ENCODE measurements at places on chromosomes 3 and 15. TPM values are rescaled to one million over a fixed set of nuclear protein-coding genes. Genes with fewer than 3 reads are reported as not detected.
A peak's percentile ranks its signal among the peaks of the same experiment; 100 is the strongest.

The SRGAP3 gene
- polyA plus RNA-seq = 2.8 TPM

DNA sequence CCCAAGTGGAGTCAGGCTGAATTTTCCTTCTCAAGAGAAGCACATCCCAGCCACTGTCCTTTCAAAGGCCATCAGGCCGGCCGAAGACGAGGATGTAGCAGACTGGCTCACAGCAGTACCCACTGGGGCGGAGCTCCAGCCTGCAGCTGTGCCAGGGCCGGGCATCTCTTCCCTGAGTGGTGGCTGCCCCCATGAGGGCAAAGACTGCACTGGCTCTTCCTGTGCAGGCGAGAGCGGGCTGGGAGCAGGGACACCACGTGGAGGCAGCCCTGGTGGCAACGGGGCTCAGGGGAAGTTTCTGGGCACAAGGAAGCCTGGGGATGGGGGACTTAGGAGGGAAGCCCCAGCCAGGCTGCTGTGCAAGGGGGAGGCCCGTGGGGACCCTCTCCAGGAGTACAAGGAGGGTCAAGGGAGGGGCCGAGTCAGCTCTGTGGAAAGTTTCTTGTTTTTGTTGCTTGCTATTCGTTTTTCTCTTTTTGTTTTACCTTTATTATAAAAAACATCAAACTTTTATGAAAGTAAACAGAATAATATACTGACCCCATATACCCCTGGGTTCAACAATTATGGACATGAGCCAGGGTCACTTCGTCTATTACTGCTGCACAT is 66.1 kb downstream of the RPN1 start:
- H3K4me1 ChIP-seq = peaks cover 10% of the 10 kb centered on the region
- H3K27ac ChIP-seq = no peak overlapping the region
- no peak overlapping the region for H3K4me3 ChIP-seq

- no peak overlapping the region for H3K4me3 ChIP-seq
- no peaks in the 10 kb centered on the region for H3K36me3 ChIP-seq
- no peaks in the 10 kb centered on the region for H3K27me3 ChIP-seq
- H3K27ac ChIP-seq = no peak overlapping the region
- no peak for DNase-seq
- peaks cover 15% of the 10 kb centered on the region for H3K4me1 ChIP-seq
Measured at GRCh38 chr15:61064651-61065050, 164.5 kb downstream of the RORA start.

The DHX36 gene
- polyA plus RNA-seq = 22.8 TPM

DNA sequence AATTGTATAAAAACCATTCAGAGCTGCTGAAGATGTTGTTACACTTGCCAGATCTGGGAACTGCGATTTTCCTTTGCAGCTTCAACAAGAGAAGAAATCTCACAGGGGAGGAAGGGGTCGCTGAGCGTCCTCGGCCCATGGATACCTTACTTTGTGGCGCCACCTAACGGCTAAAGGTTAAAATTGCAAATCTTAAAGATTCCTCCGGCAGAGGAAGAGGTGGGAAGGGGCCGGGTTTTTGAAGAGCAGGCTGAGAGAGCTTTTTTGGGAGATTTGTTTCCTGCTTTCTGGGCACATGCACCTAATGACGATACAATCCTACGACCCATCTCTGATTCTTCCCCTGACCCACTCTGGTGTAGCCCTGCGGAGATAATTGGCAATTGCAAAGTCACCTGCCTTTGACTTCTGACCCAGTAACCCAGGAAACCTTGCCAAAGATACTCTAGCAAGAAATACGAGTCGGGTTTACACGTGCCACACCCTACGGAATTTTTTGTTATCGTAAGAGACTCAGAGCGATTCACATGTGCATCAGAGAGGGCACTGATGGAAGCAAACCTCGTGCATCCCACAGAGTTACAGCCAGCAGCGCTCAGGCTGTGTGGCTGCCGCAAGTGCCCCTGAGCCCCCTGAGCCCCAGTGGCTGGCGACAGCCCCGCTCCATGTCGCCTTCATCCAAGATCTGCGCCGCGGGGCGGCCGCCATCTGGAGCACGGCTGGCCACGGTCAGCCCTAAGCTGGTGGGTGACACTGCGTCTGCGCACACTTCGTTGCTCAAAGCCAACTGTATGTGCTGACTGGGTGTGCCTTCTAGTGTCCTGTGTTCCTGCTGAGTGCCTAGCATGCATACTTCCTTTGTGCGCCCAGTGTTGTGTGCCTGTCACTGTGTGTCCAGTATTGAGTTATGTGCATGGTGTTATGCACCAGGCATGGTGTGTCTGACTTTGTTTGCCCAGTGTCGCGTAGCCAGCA is 55.2 kb upstream of the CHRNA7 start:
- no peak overlapping the region for H3K27ac ChIP-seq
- no peaks in the 10 kb centered on the region for H3K4me1 ChIP-seq
- DNase-seq = peak; percentile 79
- no peaks in the 10 kb centered on the region for H3K36me3 ChIP-seq
- no peaks in the 10 kb centered on the region for H3K27me3 ChIP-seq

The CKMT1B gene
- polyA plus RNA-seq = 1.8 TPM

The HDGFL3 gene
- polyA plus RNA-seq = 8.0 TPM

GRCh38 chr15:45279024-45279698 is 27.1 kb downstream of the SLC28A2 start:
- peak overlapping the region; percentile 88 for H3K4me3 ChIP-seq
- peak; percentile 97 for DNase-seq
- H3K27me3 ChIP-seq = no peaks in the 10 kb centered on the region

The CLSTN2 gene
- 0.02 TPM for polyA plus RNA-seq

DNA sequence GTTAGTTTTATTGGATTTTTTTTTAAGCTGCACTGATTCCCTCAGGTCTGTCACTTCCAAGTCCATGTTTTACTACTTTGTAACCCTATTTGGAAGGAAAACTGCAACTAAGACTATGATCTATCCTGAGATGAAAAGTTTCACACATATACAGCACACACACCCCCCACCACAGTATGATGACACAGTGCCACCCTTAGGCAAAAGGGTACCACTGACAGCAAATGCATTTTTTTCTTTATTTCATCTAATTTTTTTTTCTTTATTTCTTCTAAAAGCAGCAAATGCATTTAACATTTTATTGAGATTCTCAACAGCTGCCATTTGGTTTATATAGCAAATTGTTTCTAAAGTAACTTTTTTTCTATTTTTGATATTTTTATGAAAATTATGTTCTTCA is 21.2 kb downstream of the NGRN start:
- H3K36me3 ChIP-seq = no peaks in the 10 kb centered on the region
- peak; percentile 69 for DNase-seq
- peaks cover 3% of the 10 kb centered on the region for H3K4me1 ChIP-seq
- H3K27me3 ChIP-seq = no peaks in the 10 kb centered on the region
- H3K27ac ChIP-seq = no peak overlapping the region

DNA sequence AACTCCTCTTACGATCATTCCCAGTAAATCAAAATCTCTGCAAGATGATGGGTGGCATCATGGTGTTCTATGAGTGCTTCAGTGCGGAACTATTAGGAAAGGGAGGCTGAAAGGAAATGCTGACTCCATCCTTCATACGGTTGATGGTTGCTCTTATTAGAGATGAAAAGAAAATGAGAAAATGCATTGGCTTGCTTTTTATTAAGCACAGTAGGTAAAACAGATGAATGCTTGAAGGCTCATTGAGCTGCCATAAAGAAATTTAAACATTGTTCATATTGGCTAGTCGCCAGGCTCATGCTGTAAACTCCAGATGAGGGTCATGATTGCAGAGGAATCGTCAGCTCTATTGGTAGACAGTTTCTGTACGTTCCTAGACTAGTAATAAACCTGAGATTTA is 115.8 kb downstream of the EPHA3 start:
- H3K4me1 ChIP-seq = no peaks in the 10 kb centered on the region
- H3K27me3 ChIP-seq = no peaks in the 10 kb centered on the region
- no peak for DNase-seq
- no peak overlapping the region for H3K27ac ChIP-seq
- H3K4me3 ChIP-seq = no peak overlapping the region
- no peaks in the 10 kb centered on the region for H3K36me3 ChIP-seq

DNA sequence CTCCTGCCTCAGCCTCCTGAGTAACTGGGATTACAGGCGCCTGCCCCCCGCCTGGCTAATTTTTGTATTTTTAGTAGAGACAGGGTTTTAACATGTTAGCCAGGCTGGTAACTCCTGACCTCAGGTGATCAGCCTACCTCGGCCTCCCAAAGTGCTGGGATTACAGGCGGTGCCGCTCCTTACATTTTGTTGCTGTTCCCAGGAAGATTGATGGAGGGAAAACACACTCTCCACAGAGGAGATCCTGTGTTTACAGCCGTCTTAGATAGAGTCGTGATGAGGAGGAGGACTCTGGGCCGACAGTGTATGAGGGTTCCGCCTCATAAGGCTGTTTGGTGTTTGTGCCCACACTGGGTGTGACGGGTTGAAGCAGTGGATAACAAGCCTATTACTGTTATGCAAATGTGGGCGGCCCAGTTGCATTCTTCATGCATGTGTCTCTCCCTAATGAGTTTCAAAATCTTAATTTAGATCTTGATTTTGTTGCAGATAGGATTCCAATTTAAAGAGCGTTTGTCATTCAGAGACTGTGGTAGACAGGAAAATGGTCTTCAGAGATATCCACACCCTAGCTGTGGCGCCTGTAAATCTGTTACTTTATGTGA is 60.0 kb downstream of the APBA2 start:
- H3K36me3 ChIP-seq = no peaks in the 10 kb centered on the region
- DNase-seq = no peak
- H3K27me3 ChIP-seq = no peaks in the 10 kb centered on the region
- H3K27ac ChIP-seq = no peak overlapping the region

The IGSF10 gene
- polyA plus RNA-seq = 15.3 TPM

GRCh38 chr3:41216993-41217392 is 17.7 kb downstream of the CTNNB1 start:
- H3K4me3 ChIP-seq = no peak overlapping the region
- no peaks in the 10 kb centered on the region for H3K4me1 ChIP-seq
- H3K27ac ChIP-seq = no peak overlapping the region
- H3K27me3 ChIP-seq = no peaks in the 10 kb centered on the region
- no peak for DNase-seq

The GREM1 gene
- 46.4 TPM for polyA plus RNA-seq

The CPNE9 gene
- polyA plus RNA-seq = 0.03 TPM

The TGM5 gene
- not detected for polyA plus RNA-seq

DNA sequence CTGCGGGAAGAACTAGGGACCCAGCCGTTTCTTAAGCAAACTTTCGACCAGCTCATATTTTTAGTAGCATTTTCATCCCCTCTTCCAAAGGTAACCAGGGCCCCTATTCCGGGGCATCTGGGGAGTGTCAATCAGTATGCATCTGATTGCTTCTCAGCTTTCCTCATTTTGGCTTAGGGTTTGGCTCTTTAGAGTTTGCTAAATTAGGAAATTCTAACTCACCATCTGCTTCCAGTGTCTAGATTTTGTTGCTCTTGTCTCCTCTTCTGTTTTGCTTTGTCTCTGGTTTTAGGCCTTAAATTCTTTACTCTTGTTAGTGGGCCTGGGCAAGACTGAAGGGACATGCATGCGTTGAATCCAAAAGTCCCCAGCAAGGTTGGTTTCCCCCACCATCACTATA is 9.6 kb upstream of the ABTB1 start:
- no peaks in the 10 kb centered on the region for H3K27me3 ChIP-seq
- no peak for DNase-seq
- no peak overlapping the region for H3K27ac ChIP-seq
- no peak overlapping the region for H3K4me3 ChIP-seq
- peaks cover 7% of the 10 kb centered on the region for H3K4me1 ChIP-seq

The MST1R gene
- polyA plus RNA-seq = 0.23 TPM

The ULK3 gene
- polyA plus RNA-seq = 55.3 TPM

DNA sequence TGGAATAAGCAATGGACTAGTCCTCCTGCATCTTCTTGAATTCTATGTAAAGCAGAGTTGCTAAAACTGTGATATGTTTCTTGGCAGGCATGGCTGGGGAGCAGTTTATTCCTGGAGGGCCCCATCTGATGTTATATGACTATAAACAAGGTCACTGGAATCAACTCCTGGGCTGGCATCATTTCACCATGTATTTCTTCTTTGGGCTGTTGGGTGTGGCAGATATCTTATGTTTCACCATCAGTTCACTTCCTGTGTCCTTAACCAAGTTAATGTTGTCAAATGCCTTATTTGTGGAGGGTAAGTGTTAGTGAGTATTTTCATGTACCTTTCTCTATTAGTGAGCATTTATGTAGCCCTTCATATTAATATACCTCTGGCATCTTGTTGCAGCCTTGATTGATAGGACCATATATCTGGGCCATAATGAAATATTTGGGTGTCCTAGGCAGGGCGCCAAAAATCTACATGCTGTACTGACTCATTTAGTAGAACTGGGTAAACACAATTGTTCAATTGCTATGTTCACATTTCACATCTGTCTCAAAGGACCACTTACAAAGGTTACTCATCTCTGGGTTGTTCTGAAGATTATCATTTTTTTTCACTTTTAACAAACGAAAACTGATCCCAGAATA is 52.6 kb upstream of the ADGRG7 start:
- no peak for DNase-seq
- H3K27me3 ChIP-seq = no peaks in the 10 kb centered on the region
- no peaks in the 10 kb centered on the region for H3K36me3 ChIP-seq
- H3K4me3 ChIP-seq = no peak overlapping the region
- H3K4me1 ChIP-seq = peaks cover 3% of the 10 kb centered on the region

DNA sequence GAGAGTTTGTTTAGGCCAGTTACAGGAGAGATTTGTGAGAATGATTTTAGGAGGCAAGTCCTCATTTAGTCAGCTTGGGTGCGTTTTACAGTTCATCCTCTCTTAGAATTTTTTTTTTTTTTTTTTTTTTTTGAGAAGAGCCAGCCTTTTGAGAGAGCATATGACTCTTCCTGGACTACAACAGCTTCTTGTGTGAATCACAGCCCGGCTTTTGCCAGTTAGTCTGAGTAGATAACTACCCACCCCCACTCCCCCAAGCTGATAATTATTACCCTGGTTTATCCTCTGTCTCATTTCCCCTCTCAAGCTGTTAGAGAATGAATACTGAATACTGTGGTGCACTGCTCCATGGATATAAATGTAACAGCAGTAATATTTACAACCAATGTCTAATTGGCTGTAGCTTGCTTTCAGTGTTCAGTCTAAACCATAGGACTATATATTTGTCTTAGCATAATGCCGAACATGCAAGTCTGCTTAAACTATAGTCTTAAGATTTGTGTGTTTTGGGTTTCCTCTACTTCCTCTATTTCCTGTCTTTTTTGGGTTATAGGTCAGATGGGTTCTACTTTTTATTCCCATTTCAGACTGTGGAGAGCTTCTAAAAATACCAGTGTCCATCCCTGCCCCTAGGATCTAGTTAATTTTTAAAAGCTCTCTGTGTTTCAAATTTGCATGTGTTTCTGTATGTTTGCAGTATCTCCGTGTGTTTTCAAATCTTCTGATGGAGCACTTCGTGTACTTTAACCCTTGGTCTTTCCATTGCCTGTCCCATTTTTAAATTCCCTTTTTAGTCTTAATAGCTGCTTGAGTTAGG is 8.0 kb downstream of the CHD2 start:
- peaks cover 31% of the 10 kb centered on the region for H3K4me1 ChIP-seq
- H3K27ac ChIP-seq = peak overlapping the region; percentile 98
- no peak for DNase-seq
- peak overlapping the region; percentile 8 for H3K4me3 ChIP-seq

- DNase-seq = no peak
- H3K27me3 ChIP-seq = no peaks in the 10 kb centered on the region
- no peak overlapping the region for H3K4me3 ChIP-seq
Measured at GRCh38 chr3:49683162-49683561, 6.1 kb downstream of the MST1 start.
